ENCODE measurements at places on chromosomes 2 and 18. TPM values are rescaled to one million over a fixed set of nuclear protein-coding genes. Genes with fewer than 3 reads are reported as not detected.

LCT gene
- polyA plus RNA-seq = not detected

KCNIP3 gene
- 6.8 TPM for polyA plus RNA-seq

ADCY3 gene
- 19.5 TPM for polyA plus RNA-seq

NEU2 gene
- polyA plus RNA-seq = not detected

FBLN7 gene
- polyA plus RNA-seq = 0.22 TPM

GRCh38 chr18:75727456-75727855 lies 300.0 kb upstream of the SMIM21 start:
- DNase-seq = peak; percentile 36

DNA sequence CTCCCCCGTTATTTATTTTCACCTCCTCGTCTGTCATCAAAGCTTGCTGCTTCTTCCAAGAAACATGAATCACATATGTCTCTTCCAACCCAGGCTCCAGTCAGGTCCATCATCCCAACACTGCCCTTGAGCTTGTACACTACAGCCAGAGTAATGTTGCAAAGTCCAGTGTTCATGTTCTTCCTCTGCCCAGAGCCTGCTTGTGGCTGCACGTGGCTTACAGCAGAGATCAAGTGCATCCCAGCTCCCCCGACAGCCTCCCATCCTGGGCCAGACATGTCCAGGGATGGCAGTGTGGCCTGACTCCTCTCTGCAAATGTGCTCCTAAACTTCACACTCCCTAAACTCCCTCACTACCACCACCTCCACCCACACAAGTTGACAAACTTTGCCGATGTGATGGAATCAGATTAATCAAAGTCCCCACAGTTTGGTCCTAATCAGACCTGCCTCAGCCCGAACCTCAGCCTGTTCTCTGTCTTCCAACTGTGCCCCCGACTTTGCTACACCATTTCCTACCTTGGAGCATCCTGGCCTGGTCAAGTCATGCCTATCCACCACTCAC lies 54.2 kb upstream of the MAPRE3 start:
- no peak for DNase-seq

- no peak for DNase-seq
Measured at GRCh38 chr2:38037325-38037724, 38.6 kb downstream of the CYP1B1 start.

DNA sequence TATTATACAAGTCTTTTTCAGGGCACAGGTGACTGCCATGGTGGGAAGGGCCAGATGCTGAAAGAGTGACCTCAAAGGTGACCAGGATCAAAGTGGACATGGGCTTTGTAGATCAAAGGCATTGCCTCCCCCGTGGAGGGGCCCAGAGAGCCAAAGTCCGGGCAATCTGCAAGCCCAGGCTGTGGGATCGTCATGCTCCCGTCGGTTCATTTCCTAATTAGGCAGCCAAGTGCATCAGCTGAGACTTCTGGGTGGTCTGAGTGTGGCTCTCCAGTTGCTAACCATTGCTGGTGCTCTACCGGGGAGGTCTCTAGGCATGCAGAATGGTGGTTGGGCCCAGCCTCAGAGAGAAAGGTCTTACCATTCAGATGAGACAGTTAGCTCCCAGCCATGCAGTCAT lies 61.6 kb downstream of the TRIB2 start:
- DNase-seq = no peak

- no peak for DNase-seq
Measured at GRCh38 chr2:38237311-38237710, 139.8 kb downstream of the ATL2 start.

DNA sequence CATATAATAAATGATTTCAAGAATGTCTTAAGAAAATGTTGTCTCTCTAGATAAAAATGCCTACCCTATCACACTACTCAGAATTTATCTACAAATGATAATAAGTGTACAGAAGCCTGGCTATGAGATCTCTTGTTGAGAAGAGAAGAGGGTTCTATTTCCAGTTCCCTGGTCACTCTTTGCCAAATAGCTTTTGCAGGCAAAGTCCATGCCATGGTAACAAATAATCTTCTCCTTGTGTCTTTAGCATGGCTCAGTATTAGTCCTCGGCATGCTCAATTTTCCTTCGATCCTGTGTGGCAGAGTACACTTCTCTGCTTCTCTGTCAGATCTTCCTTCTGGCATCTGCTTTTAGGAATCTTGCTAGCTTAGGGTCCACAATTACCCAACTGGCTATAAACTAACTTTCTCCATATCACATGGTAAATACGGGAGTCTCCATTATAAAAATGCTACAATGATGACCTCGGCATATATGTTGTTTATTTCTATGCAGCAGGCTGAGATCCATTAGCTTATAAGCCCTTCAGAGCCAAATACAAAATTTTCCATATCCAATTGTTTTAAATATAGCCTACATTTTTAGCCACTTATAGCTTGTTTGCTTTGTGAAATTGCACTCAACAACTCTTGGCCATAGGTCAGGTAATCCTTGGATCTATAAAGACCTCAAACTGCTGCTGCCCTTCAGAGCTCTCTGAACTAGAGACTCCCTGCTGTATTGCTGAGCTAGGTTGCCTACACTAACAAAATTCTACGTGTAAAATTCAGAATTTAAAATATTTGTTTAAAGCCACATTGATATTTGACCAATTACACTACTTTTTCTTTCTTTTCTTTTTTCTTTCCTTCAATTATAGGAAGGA lies 157.5 kb downstream of the FSIP2 start:
- no peak for DNase-seq
